BJ (cell line): ENCODE measurements at places on chromosomes 13 and 19. TPM values are rescaled to one million over a fixed set of nuclear protein-coding genes. Genes with fewer than 3 reads are reported as not detected.

- no peak for DNase-seq
These were observed 140.2 kb downstream of the KLF5 start for GRCh38 chr13:73198991-73199411.

DNA sequence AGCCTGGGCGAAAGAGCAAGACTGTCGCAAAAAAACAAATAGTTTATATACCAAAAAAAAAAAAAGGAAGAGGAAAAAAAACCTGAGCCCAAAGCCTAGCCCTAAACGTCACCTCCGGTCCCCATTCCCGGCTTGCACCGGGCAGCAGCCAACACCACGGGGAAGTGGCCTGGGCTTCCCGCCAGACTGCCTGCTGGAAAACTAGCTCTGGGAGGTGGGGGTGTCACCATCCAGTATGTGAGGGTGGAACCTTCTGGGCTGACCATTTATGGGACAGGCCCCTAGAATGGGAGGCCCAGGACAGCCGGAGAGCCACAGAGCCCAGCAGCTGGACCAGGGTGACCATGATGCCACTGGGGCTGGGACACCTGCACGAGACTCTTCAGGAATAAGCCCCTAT is 37.3 kb downstream of the IL12RB1 start:
- DNase-seq: no peak

- DNase-seq: no peak
These were observed 136.7 kb downstream of the SIPA1L3 start for GRCh38 chr19:38043649-38044144.

- DNase-seq: no peak
These were observed 338.0 kb downstream of the TEX29 start for GRCh38 chr13:111658145-111659100.

DNA sequence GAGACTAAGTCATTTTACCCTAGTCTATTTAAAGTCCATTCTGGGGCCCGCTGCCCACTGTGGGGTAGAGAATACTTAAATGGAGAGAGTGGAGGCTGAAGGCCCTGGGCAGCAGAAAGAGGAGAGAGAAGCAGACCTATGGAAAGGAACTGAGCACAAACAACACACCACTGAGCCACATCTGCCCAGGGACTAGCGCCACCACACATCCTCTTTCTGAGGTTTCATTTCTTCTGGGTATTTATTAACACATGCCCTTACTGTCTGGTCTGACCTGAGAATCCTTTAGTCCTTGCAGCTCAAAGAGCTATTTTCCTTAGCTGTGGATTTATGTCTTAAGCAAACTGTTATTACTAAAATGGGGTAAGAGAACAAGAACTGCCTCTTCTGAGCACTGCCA is 154.0 kb downstream of the NALCN start:
- no peak for DNase-seq

DNA sequence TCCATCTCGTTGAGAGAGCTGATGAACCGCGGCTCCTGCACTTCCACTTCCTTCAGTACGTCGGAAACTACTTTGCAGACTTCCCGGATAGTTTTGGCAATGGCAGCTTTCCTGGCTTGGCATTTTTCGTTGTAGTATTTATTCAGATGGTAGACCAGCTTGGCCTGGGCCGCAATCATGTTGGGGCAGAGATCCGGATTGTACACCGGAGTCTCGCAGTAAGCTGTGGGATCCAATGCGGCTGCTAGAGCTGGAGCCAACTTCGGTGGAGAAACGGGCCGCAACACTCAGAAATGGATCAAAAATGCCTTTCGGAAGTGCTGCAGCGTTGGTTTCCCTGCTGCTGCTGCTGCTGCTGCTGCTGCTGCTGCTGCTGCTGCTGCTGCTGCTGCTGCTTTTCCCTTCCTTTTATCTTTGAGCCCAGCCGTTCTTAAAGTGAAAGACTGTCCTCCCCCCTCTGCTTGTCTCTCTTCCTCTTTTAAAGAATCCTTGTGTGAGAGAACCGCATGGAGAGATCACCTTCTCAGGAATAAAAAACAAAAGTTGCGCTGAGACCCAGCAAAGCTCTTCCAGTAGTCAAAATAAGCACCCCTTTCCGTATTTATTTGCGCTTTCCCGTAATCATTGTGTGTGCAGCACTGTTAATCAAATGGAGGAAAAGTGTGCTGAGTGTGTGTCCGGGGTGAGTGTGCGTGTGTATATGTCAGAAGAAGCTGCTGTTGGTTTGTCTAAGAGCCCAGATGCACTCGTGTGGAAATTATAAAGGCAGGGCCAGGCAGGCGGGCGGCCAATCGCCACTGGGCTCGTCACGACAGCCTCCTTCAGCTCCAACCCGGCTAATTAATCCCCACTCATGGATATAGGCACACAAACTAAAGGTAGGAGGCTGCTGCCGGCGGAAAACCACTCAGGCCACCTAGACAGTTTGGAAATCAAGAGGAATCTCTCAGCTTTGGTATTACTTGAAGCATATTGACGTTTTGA is at the start of gene MAB21L1:
MAB21L1 (minus strand) TSS at position 730 of the 984 bp plus-strand sequence; CDS start at position 179, 551 bp downstream.
- DNase-seq: peak; percentile 83

DNA sequence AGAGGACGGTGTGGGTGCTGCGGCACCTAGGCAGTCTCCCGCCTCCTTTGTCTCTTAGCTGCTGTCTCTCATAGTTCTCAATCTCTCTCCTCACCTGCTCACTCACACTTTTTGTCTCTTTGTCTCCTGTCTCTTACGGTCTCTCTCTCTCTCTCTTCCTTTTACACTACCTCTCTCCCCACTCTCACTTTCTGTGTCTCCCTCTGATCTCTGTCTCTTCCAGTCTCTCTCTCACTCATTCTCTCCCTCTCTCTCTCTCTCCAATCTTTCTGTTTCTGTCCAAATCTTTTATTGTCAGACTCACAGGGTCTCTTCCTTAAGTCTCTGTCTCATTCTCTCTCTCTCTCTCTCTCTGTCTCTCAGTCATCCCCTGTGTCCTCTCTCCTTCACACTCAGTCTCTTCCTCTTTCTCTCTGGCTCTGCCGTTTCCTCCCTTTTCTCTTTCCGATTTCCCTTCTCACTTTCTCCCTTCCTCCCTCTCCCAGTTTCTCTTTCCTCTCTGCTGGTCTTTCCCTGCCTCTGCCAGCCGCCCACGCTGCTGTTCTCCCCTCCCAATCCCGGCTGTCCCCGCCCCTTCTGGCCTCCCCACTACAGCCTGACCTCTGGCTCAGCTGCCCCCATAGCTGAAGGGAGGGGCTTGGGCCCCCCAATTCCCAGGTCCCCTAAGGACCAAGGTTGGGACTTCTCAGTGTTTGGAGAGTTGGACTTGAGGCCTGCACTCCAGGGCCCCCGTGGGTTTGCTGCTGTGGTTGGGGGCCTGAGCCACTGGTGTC is at the start of gene PLEKHA4:
PLEKHA4 (minus strand) TSS at position 504 of the 773 bp plus-strand sequence. CDS start 997 bp downstream, outside the sequence.
- DNase-seq: no peak

DNA sequence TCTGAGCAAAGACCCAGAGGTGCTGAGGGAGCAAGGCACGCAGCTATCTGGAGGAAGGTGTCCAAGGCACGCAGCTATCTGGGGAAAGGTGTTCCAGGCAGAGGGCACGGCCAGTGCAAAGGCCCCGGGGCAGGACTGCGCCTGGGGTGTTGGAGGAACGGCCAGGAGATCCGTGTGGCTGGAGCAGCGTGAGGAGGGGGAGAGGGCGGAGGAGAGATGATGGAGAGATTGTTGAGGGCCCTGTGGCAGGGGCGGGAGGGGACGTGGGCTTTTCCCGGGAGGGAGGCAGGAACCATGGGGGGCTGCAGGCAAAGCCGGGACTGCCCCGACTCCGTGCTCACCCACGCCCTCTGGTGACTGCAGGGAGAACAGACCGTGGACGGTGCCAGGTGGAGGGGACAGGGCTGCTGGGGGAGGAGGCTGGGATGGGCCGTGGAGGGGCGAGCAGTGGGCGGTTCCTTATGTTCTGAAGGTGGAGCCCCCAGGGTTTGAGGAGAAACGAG is 13.3 kb upstream of the MISP start:
- no peak for DNase-seq

DNA sequence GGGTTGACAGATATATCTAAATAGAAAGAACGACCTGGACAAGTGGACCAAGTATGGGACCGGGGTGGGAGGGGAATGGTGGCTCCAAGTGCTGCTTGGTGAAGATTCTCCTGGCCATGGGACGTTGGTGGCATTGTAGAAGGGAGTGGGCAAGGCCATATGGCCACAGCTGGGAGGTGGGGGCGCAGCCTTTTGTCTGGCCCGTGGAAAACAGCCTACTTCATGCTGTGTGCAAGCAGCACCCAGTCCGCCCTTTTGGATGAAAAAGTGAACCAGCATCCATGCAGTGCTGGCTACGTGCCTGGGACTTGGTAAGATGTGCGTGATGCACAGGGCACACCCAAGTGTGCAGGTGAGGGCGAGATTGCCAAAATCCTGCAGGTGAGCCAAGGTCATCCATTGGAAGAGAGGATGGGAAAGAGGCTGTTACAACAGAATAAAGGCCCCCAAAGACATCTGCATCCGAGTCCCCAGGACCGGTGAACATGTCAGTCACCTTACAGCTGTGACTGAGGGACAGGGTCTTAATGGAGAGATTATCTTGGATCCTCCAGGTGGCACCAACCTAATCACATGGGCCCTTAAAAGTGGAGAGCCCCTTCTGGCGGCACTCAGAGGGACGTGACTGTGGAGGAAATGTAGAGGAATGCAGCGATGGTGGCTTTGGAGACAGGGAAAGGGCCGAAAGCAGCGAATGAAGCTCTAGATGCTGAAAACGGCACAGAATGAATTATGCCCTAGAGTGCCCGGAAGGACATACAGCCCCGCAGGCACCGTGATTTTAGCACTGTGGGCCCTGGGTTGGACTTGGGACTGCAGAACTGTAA is 40.8 kb downstream of the TEX29 start:
- DNase-seq: no peak

GRCh38 chr19:35495107-35496064 is 5.1 kb upstream of the KRTDAP start:
- DNase-seq: no peak

DNA sequence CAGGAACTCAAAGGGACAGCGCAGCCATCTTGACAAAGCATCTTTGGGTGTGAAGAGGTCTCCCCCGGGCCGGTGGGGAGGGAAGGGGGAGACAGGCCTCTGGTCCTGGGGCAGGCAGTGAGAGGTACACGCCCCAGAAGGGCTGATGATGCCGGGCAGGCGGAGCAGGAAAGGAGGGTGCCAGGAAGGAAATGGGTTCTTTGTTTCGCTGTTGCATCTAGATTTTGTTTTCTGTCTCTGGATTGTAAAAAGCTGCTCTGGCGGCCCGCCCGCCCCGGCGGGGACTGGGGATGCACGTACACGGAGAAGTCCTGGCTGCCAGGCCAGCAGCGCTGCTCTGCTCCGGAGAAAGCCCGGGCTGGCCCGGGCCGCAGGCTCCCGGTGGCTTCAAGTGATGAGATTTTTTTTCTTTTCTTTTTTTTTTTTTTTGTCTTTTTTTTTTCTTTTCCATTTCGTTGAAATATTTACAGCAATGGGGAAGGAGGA is 13.2 kb upstream of the ASF1B start:
- DNase-seq: no peak

DNA sequence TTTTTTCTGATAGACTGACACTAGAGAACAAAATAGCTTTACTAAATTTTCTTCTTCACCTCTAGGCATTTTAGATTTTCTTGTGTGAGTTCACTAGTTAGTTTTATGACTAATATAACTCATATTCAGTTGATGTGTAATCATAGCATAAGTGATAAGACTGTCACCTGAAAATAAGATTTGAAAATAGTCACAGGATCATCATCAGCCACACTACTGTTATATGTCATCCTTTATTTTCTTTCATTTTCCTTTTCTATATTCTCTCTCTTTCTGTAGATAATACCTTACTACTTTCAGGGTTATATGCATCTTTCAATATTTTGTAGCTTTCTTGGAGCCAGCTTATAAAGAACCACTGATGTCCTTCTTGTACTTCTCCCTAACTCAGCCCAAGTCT is 292.6 kb downstream of the TDRD3 start:
- DNase-seq: no peak

DNA sequence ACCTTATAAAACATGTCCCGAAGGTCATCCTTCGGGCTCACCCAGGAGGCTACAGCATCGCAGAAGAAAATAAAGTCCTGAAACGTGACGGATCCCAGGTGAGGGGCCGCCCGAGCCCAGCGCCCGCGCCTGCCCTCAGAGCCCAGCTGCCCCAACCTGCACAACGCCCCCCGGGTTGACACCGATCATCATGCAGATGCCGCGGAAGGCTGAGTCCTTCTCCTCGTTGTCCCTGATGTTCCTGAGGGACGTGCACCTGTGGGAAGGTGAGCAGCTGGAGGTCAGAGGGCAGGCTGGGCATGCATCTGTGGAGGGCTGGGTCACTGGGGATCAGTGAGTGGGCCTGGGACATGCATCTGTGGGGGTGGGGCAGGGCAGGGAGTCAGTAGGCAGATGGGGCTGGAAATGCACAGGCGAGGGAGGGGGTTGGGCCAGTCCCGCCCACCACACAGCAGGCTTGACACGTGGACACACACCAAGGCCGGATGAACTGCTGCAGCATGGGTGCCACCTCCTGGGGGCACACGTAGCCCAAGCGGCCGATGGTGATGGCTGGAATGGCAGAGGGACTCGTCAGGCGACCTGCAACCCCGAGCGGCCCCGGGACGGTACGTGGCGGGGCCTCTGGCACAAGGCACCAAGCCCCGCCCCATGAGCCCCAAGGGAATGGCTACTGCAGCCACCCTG is 5.3 kb upstream of the FBXW9 start:
- no peak for DNase-seq

DNA sequence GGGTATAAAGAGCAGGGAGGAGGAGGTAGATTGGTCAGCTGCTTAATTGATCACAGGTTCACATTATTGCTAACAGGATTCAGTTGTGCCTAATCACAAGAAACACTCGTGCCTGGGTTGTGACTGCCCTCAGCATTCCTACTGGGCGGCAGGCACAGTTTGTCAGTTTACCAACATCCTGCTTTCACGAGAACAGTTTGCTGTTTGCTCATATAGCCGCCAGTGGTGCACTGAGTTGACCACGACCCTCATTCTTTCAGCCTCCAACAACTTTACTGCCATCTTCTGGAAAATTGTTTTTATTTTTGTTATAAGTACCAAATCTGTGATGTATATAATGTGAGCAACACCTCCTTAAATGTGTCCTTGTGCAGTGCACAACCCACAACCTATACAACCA is 16.2 kb upstream of the IFT88 start:
- no peak for DNase-seq

CLEC11A gene
- 82.0 and 136 TPM in 2 replicates for polyA plus RNA-seq

MFSD12 gene
- polyA plus RNA-seq: 35.0 and 54.7 TPM in 2 replicates

ZNF333 gene
- 12.2 and 16.4 TPM in 2 replicates for polyA plus RNA-seq

TSSK6 gene
- 0.98 and 1.7 TPM in 2 replicates for polyA plus RNA-seq

CDADC1 gene
- polyA plus RNA-seq: 2.2 and 3.2 TPM in 2 replicates

CTU1 gene
- polyA plus RNA-seq: 2.3 and 3.3 TPM in 2 replicates

PCDH17 gene
- 0.01 TPM in 1 of 2 replicates, not detected in the other for polyA plus RNA-seq

ADGRE3 gene
- not detected in 2 replicates for polyA plus RNA-seq

MIA gene
- polyA plus RNA-seq: not detected in 2 replicates
